BE2C (cell line): ENCODE measurements at places on chromosomes 7 and 10.
A peak's percentile ranks its signal among the peaks of the same experiment; 100 is the strongest.

GRCh38 chr7:127704211-127704610 lies 52.2 kb downstream of the SND1 start:
- DNase-seq, result no peak

DNA sequence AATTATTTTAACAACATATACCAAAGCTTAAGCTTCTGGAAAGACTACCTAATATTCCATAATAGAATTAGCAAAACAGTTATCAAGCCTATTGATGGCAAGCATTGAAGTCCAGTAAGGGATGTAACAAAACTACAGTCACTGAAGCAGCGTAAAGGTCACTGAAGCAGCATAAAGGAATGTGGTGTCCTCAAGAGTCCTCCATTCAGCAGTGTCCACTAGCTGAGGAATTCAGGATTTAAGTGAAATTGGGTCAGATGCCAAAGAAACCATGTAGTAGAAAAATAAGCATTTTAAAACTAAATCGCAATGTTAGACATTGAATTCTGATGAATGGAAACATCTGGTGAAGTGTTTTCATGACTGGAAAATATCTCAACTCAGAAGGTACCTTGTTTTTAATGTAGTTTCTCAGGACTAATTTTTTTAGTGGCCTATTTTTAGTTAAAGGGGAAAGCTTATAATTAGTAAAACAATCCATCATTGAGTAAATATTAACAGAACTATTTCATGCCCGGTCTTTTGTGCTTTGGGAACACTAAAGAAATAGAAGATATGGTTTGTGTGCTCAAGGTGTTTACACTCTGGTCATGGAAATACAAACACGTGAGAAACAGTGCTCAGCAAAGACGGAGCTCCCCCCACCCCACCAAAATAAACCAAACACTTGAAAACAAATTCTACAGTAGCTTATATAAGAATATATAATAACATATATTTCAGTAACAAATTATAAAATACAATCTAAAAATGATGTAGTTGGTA lies 121.4 kb downstream of the CDK14 start:
- no peak for DNase-seq

DNA sequence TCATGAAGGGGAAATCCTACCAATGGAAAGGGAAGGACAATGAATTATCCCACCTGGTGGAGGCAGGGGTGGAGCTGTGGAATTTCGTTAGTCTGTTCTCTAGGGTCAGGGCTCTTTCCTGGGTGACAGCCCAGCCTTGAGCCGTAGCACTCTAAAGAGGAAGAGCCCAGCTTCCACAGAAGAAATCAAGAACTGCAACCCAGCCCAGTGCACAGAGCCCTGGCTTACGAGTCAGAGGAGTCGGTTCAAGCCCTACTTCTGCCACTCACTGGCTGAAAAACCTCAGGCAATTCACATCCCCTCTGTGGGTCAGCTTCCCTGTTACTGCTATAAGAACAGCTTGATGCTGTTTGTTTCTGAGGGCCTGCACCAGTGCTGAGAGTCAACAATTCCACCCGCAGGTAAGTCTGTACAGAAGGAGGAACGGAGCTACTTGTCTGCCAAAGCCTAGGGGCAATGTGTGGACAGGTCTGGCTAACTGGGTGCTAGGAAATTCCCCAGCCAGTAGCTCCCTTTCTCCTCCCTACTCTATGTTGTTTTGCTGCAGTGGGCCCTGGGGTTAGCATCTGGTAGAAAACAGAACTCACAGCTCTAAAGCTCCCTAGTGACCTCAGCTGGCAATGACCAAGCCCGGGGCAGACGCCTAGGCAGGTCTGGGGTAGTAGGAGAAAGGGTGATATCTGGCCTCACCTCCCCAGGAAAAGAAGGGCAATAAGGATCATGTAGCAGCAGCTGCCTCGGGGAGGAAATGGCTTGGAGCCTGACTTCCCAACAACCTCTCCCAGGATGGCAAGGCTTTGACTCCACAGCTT lies 3.3 kb downstream of the AVPI1 start:
- peak; percentile 51 for DNase-seq

- DNase-seq, result peak; percentile 77
Observed at GRCh38 chr10:81873932-81874816, 820 bp upstream of the NRG3 start.
